Activated T-cell treated with anti-CD3 and anti-CD28 coated beads, Interleukin-2, amount 50 U/mL, for 1 hour (primary cell): ENCODE measurements at places on chromosomes 5 and 9.

GRCh38 chr9:91162311-91162710 lies 199.4 kb downstream of the AUH start:
- no peak for DNase-seq

DNA sequence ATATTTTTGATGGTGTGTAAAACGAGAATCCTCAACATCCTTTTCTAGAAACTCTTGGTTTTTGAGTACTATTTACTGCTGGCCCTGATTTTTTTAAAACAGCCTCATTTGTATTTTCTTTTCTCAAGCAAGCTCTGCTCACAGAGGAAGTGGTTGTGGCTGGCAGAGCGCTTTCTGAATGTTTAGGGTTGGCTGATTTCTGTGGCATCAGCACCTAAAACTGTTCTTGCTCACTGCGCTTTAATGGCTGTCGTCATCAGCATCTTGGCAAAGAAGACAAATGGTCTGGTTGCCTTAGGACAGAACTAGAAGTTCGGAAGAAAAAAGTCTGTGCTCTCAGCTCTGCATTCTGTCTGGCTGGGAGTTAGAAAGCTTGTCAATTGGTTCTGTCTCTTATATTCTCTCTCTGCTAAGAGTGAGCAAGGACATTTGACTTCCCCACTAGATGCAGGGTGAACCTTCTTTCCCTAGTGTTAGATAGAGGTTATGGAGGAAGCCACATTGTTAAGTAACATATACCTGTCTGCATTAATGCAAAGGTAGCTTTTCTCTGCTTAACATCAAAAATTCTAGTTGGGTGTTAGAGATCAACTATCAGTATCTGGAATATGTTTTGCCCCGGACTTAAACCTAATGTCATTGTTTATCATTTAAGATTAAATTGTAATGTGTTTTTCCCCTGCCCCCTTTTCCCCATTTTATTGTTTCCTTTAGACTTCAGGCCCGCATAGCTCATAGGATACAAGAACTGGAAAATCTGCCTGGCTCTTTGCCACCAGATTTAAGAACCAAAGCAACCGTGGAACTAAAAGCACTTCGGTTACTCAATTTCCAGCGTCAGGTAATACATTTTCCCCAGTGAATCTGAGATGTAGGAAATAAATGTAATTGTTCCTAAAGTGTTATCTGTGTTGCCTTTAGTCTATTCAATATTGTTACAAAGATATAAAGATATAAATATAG lies 39.0 kb downstream of the SMARCA2 start:
- DNase-seq = peak; percentile 56

- DNase-seq = no peak
Measured at GRCh38 chr5:80168388-80169028, 87.3 kb downstream of the SERINC5 start.

- DNase-seq = no peak
Measured at GRCh38 chr5:143114481-143114880, 289.0 kb downstream of the NR3C1 start.
